ENCODE measurements at places on chromosomes 7 and 10.

GRCh38 chr10:56551037-56551436 lies 190.0 kb upstream of the ZWINT start:
- no peak overlapping the region for H3K4me3 ChIP-seq
- no peaks in the 10 kb centered on the region for H3K4me1 ChIP-seq
- H3K36me3 ChIP-seq, result no peaks in the 10 kb centered on the region
- no peak overlapping the region for H3K27ac ChIP-seq
- no peaks in the 10 kb centered on the region for H3K27me3 ChIP-seq
- DNase-seq, result no peak

DNA sequence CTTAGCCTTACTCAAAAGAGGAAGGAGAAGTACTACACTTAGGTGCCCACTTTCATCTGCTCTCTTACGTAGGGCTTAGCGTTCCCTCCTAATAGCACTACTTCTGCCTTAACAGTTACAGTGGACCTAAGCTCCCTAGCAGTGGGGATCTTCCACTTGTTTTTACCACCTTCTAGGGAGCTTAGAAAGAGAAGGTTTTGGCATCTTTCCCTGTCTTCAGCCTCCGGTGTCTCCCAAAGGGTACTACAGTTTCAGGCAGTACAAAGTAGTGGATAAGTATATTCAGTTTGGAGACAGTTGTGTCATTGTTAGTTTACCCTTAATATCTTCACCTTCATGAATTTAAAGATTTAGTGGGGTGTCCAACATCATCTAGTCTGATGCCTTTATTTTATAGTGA lies 14.6 kb downstream of the CHRM2 start:
- no peak for DNase-seq
- no peak overlapping the region for H3K4me3 ChIP-seq
- H3K36me3 ChIP-seq, result no peaks in the 10 kb centered on the region
- H3K27me3 ChIP-seq, result no peaks in the 10 kb centered on the region
- no peak overlapping the region for H3K27ac ChIP-seq

- H3K4me3 ChIP-seq, result no peak overlapping the region
- no peak for DNase-seq
- H3K27me3 ChIP-seq, result no peaks in the 10 kb centered on the region
- no peak overlapping the region for H3K27ac ChIP-seq
- H3K4me1 ChIP-seq, result no peaks in the 10 kb centered on the region
These were observed 99.9 kb downstream of the ARMH3 start for GRCh38 chr10:101956117-101956516.

DNA sequence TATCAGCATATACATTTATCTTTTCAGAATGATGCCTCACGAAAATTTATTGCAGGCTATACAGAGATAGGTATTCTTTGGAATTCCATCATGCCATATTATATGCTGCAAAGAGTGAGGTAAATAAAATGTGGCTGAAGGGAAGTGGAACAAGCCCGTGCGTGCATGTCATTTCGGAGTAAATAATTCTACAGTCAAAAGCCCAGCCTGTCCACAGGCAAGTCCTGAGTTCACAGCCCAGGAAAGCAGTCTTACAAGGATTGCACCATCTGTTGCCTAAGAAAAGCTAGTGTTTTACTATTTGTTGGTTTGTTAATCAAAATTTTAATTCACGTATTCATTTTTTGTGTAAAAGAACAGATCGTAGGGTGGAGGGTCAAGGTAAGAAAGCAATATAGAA lies 292.4 kb upstream of the AKR1E2 start:
- no peaks in the 10 kb centered on the region for H3K4me1 ChIP-seq
- no peaks in the 10 kb centered on the region for H3K36me3 ChIP-seq
- no peak overlapping the region for H3K4me3 ChIP-seq
- no peak for DNase-seq

DNA sequence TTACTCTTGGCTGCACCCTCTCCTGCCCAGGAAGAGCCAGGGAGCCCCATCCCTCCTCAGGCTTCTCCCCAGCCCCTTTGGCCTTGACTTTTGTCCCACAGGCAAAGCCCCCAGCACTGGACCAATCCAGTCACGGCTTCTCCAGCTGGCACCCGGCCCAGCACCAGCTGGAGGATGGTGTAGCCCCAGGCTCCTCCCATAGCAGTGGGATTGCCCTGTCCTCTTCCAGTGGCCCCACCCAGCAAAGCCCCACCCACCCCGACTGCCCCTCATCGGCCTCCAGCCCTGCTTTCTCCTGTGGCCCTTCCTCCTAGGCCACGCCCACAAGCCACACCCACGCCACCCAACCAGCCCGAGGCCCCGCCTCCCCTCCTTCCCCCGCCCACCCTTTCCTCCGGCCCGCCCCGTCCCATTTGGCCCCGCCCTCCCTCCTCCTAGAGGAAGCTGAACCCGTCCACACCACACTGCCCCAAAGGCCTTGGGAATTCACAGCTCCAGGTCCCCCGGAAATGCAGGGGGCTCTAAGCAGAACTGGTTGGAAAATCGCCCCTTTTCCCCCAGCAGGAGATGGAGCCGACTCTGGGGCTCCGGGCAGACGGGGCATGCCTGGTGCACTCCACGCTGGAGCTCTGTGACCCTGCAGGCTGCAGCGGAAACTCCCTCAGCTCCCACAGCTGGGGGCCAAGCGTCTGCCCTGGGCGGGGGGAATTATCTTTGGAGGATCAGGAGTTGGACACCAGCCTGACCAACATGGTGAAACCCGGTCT lies 25.2 kb downstream of the GET4 start:
- peaks cover 20% of the 10 kb centered on the region for H3K4me1 ChIP-seq
- no peaks in the 10 kb centered on the region for H3K27me3 ChIP-seq
- peaks cover 6% of the 10 kb centered on the region for H3K36me3 ChIP-seq
- H3K27ac ChIP-seq, result peak overlapping the region; percentile 82
- DNase-seq, result peak; percentile 95

- DNase-seq, result no peak
- H3K27ac ChIP-seq, result no peak overlapping the region
- H3K36me3 ChIP-seq, result no peaks in the 10 kb centered on the region
- no peaks in the 10 kb centered on the region for H3K4me1 ChIP-seq
- H3K4me3 ChIP-seq, result peak overlapping the region; percentile 64
These were observed 1.6 kb downstream of the CDK14 start for GRCh38 chr7:90597563-90598253.

DNA sequence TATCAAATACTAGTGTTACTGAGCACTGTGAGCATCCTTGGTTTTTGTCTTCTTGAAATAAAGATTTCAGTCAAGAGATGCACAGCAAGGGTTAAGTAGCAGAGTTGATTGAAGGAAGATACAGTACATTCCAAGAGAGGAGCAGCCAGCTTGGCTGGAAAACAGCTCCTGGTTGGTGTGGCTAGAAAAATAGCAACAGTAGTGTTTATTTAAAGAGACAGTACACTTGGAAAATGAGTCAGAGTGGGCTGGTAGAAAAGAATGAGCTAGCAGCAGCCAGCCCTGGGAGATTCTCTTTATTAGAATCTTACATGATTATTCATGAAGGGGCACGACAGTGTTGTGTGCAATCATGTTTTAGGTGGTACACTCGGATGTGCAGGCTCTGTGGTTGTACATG lies 1016.4 kb upstream of the SORCS1 start:
- no peak for DNase-seq
- no peaks in the 10 kb centered on the region for H3K27me3 ChIP-seq
- no peaks in the 10 kb centered on the region for H3K4me1 ChIP-seq
- H3K36me3 ChIP-seq, result no peaks in the 10 kb centered on the region
- H3K4me3 ChIP-seq, result no peak overlapping the region
- no peak overlapping the region for H3K27ac ChIP-seq

DNA sequence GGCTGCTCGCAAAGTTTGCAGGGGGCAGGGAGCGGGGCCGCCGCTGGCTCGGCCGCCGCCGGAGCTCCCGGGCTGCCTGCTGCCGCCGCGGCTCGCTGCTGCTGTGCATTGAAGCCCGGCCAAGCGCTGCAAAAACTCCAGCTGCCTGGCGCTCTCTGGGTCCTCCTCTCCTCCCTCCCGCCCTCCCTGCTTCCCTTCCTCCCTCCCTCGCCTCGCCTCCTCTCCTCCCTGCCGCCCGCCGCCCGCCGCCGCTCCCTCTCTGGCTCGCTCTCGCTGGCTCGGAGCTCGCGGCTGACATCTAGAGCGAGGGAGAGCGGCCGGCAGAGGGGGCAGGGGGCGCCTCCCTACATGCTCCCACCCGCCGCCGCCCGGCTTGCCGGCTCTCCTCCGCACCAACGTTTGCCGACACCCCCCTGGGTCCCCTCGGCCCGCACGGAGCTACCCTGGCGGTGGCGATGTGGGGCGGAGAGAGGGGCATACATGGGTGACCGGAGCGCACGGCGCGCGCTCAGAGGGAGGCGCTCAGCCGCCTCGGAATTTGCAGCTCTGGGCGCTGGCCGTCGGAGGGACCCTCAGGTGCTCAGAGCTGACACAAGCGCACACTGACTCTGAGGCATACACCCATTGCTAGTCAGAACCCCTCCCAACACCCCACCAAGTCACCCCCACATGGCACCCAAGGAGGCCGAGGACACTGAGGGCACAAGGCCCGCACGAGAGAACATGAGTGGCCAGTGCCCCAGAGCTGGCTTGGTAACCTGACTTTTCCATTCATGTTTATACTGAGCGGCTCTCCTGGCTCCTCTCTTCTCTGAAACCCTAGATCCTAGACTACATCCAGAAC lies 1.2 kb upstream of the PLXNA4 start:
- H3K36me3 ChIP-seq, result no peaks in the 10 kb centered on the region
- H3K4me3 ChIP-seq, result peak overlapping the region; percentile 45
- peak; percentile 42 for DNase-seq
- H3K27me3 ChIP-seq, result peaks cover 64% of the 10 kb centered on the region
